Activated naive CD4-positive, alpha-beta T cell treated with anti-CD3 and anti-CD28 coated beads for 36 hours (primary cell): ENCODE measurements at places on chromosomes 2 and 18. TPM values are rescaled to one million over a fixed set of nuclear protein-coding genes. Genes with fewer than 3 reads are reported as not detected.

The CENPA gene
- 43.6 TPM for total RNA-seq

The EPB41L5 gene
- total RNA-seq: 2.5 TPM

The ADAM23 gene
- 0.10 TPM for total RNA-seq

The OTX1 gene
- not detected for total RNA-seq

The TMEM37 gene
- not detected for total RNA-seq

The CBLN2 gene
- not detected for total RNA-seq

The ZNF385B gene
- total RNA-seq: not detected

The ONECUT2 gene
- total RNA-seq: not detected

The OR6B2 gene
- total RNA-seq: not detected

The RIF1 gene
- 53.0 TPM for total RNA-seq

The FSIP2 gene
- 0.14 TPM for total RNA-seq

The TTC32 gene
- 17.0 TPM for total RNA-seq

The CCDC85A gene
- not detected for total RNA-seq

The RAB6C gene
- not detected for total RNA-seq

The CXCR4 gene
- total RNA-seq: 72.6 TPM

The FKBP7 gene
- total RNA-seq: 3.1 TPM

The PTRHD1 gene
- total RNA-seq: 23.5 TPM

The DNER gene
- total RNA-seq: not detected

The RNMT gene
- 25.2 TPM for total RNA-seq

The BOLL gene
- total RNA-seq: 0.12 TPM

The FRZB gene
- not detected for total RNA-seq

The PDE6D gene
- total RNA-seq: 27.1 TPM

The IL36A gene
- total RNA-seq: not detected

The CCDC121 gene
- total RNA-seq: 0.30 TPM

The PAIP2B gene
- total RNA-seq: 3.2 TPM

The CHRNA1 gene
- not detected for total RNA-seq

The GAL3ST2 gene
- not detected for total RNA-seq

The GIGYF2 gene
- total RNA-seq: 49.7 TPM

The SIX3 gene
- total RNA-seq: not detected

The DLGAP1 gene
- total RNA-seq: not detected

The GPR75 gene
- total RNA-seq: 0.35 TPM

The PPM1G gene
- total RNA-seq: 92.3 TPM
